ENCODE measurements at places on chromosomes 11 and 22. TPM values are rescaled to one million over a fixed set of nuclear protein-coding genes. Genes with fewer than 3 reads are reported as not detected.

The GRAMD4 gene
- total RNA-seq, result 38.5 TPM

The TENM4 gene
- 2.6 TPM for total RNA-seq

The CFAP300 gene
- total RNA-seq, result 7.2 TPM

The FAT3 gene
- total RNA-seq, result 1.1 TPM

The SLC22A9 gene
- total RNA-seq, result not detected

The SMIM35 gene
- total RNA-seq, result not detected

The OR52I2 gene
- total RNA-seq, result not detected

The DMC1 gene
- total RNA-seq, result 7.2 TPM

The BIK gene
- total RNA-seq, result not detected

The TMEM191C gene
- 0.65 TPM for total RNA-seq

The BARX2 gene
- not detected for total RNA-seq

The ALDH3B1 gene
- total RNA-seq, result 70.8 TPM

The MYRF gene
- 0.32 TPM for total RNA-seq

The EWSR1 gene
- total RNA-seq, result 211 TPM

The OR4X2 gene
- not detected for total RNA-seq

The KCNK4 gene
- total RNA-seq, result not detected

The OR2AG2 gene
- total RNA-seq, result 0.12 TPM

The TIMP3 gene
- 701 TPM for total RNA-seq

The CSF2RB gene
- not detected for total RNA-seq

The HEPHL1 gene
- total RNA-seq, result not detected
